ENCODE measurements at places on chromosomes 6 and 20.

- no peak for DNase-seq
Observed at GRCh38 chr20:62707921-62708521, 615 bp upstream of the NTSR1 start.

DNA sequence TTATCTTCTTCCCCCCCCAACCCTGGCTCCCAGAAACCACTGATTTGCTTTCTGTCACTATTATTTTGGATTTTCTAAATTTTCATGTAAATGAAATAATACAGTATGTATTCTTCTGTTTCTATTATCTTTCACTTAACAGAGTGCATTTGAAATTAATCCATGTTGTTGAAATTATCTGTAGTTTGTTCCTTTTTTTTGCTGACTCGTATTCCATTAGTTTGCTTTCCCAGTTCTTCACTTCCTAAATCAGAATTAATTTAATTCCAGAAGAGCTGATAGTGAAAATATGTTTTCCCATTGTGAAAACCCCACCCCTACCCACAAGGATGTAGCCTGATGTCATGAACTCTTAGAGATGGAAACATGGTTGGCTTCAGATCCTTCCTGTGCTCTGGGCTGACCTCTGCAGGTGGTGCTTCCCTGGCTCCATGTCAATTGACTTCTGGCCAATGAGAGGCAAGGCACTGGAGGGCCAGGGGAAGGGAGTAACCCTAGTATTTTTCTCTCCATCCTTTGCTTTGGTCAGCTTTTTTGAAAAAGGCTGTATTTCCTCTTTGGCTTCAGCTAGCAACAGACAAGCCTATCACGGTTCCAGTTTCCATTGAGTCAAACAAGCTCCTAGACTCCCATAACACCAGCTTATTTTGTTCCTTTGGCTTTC, 244.4 kb upstream of the HSF2 start:
- DNase-seq: no peak

GRCh38 chr6:39102071-39102820, 12.7 kb downstream of the SAYSD1 start:
- DNase-seq: no peak

GRCh38 chr6:81770381-81770780, 17.9 kb upstream of the TENT5A start:
- DNase-seq: no peak

DNA sequence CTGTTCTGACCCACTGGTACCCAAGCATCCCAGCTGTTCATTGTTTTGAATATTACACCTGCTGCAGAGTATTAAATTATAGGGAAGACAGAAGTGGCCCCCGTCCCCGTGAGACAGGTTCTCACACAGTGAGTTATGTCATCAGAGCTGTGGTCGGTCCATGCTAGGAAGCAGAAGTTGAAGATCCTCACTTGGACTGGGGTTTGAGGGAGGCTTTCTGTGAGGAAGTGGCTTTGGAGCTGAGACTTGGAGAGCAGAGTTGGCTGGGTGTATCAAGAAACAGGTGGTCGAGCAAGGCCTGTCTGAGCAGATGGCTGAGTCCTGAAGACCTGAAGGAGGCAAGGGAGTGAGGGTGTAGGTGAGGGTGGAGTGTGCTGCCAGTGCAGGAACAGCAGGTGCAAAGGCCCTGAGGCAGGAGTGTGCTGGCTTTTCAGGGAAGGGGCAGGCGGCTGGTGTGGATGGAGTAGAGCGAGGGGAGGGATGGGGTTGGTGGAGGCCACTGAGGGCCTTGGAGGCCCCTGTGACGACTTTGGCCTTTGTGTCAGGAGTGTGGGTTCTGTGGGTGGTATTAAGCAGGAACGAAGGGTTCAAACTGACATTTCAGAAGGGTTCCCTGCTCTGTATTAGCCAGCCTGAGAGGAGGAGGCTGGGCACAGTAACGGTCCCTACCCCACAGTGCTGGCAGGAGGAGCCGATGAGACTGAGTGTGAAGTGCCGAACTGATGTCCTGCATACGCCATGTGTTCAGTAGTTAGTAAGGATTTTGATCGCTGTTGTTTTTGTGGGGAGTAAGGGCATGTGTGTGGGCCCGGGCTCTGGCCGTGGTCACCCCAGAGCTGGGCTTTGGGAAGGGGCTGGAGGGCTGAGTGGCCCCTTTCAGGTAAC, 11.8 kb downstream of the SRC start:
- DNase-seq: no peak

- no peak for DNase-seq
Observed at GRCh38 chr6:45436544-45437438, 59.1 kb upstream of the SUPT3H start.

GRCh38 chr6:104799134-104799657, 60.5 kb downstream of the HACE1 start:
- DNase-seq: no peak

DNA sequence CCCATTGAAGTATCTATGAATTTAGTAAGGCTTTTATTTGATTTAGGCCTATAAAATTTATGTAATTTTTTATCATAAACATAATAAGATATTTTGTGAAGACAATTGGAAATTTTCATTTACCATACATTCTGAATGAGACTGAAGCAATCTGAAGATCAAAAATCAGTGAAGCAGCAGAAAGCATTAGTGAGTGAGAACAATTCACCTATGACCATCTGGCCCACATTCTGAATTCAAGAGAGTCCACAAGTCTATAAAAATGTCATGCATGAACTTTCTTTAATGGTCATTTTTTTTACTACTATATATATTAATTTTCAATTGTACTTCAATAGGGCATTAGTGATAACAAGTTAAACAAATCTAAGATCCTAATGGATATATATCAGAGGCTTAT, 1026.6 kb upstream of the MAP3K7 start:
- no peak for DNase-seq

- no peak for DNase-seq
Observed at GRCh38 chr6:5384276-5384675, 123.0 kb downstream of the FARS2 start.

DNA sequence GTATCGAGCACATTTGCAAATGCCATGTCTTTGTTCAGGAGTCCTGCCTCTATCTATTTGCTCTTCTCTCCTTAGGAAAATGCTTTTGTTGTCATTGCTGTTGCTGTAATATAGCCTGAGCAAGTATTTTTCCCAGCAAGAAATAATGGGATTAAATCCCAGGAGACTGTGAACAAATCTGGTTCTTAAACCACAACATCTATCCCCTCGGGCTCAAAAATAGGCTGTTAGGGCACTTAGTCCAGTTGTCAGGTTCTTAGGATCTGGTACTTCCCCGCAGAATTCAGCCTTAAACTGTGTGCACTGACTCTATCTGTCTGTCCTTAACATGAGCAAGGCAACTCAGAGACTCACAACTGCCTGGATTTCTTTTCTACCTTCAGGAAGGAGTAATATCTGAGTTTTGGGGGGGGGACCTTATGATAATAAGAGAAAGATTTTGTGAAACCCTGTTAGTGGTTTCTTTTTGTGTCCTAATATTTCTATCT, 437.5 kb downstream of the HTR1B start:
- no peak for DNase-seq

DNA sequence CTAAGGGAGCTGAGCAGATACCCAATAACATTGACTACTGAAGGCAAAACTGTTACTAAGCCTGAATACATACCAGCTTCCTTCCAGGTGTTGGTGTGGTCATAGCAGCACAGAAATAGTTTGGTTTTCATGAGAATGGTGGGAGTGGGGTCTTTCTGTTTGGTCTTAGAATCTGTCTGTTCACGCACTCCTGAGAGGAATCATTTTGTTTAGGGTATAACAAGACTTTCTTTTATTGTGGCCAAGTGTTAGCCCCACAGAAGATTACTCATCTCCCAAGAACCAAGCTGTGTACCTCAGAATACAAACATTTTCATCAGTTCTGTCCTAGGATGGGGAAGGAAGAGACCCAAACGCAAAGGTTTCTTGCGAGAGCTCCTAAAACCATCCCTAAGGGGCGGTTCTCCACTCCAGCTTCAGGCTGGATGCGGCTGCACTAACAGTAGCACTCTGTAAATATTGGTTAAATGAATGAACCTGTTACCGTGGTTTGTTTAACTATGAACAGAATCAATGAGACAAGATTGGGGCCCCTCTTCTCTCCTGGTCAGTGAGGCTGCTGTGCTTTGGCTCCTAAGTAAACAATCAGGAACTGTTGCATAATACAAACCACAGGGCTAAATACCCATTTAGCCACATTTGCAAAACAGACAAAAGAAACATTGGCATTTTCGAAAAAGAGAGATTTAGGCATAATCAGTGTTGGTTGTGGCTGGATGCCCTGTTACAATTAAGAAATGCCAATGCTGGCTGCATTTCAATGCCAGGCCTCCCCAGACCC, 44.9 kb downstream of the SNAP25 start:
- no peak for DNase-seq

DNA sequence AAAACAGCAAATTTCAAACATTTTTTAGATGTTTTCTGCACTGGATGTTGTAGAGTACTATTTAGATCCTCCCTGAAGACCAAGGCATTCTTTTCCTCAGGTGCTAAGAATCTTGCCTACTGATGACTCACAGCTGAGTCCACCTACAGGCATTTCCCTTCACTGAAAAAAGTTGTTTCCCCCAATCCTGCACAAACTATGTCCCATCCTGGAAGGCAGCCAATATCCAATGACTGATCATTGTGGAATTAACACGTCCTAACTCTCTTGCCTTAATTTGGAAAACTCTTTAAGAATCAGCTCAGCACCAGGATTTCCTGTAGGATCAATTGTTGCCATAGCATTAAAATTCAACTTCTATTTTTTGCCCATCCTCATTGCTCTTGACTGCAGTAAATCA, 268.4 kb upstream of the IRAK1BP1 start:
- no peak for DNase-seq

DNA sequence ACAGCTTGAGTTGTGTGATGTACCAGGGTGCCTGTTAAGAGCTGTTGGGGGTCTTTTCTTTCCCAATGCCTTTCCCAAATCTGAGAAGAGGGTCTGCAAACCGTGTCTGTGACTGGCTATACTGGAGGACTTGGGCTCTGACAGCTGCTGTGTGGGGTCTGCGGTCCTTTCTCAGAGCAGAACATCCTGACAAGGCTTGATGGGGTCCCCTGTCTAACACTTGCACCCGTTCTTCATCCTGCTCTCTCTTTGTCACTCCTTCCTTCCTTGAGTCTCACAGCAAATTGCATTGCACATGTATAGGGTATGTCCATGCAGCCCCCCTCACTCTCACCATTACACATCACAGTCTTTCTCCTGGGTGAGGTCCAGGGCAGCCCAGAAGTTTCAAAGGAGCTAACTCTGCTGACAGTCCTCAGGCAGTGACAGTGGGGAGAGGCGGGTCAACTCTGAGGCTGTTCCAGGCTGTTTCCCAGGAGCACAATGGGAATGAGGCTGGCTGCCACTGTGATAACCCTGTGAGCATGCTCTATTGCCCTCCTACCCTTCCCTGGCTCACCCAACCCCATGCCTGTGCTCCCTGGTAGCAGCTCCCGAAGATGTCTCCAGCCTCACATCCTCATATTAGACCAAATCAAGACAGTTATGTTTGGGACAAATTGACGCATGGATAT, 163.2 kb upstream of the GGTLC1 start:
- DNase-seq: no peak

- no peak for DNase-seq
Observed at GRCh38 chr6:147081076-147081609, 123.1 kb upstream of the STXBP5 start.

GRCh38 chr20:41889126-41889843, 271.1 kb upstream of the CHD6 start:
- DNase-seq: no peak

DNA sequence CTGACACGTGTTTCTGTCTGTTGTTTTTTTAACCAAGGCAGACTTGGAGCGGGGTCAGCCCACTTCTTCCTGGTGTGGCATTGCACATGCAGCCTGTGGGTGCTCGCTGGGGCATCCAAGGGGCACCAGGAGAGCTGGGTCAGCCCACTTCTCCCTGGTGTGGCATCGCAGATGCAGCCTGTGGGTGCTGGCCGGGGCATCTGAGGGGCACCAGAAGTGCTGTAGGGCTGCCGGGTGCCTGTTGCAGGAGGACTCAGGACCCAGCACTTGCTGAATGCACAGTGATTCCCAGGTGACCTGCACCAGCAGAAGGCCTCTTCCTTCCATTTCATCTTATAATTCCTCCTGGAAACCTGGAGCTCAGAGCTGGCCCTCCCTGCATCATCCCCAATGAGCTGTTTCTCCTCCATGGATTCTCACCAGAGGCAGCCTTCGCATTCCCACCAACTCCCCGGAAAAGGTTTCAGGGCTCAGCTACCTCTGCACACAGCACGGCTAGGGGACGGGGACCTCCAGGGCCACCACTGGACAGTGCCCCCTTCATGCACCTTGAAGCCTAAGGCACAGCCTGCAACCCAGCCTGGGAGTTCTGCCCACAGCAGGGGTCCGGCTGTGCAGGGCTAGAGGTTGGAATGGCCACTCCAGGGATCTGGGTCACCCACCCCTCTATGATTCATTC, 218.8 kb downstream of the TAF4 start:
- DNase-seq: no peak

- DNase-seq: no peak
Observed at GRCh38 chr6:10411971-10412460, 2.9 kb downstream of the TFAP2A start.

DNA sequence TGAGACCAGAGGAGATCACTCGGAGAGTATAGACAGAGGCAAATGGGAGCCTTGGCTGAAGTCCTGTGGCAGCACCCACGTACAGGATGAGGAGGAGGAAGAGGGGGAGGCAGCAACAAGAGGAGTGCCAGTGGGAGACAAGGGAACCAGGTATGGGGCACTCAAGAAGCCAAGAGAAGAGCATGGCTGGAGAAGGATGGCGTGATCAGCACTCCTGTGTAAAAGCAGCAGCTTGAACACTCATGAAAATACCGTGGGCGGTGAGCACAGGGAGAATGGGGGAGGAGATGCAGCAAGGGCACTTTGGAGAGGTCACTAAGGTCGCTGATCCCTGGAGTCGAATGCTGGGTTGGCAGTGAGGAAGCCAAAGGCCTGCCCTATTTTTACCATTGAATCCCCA, 51.2 kb upstream of the PRND start:
- DNase-seq: no peak

- DNase-seq: no peak
Observed at GRCh38 chr6:25169553-25169952, 109.6 kb upstream of the CARMIL1 start.

DNA sequence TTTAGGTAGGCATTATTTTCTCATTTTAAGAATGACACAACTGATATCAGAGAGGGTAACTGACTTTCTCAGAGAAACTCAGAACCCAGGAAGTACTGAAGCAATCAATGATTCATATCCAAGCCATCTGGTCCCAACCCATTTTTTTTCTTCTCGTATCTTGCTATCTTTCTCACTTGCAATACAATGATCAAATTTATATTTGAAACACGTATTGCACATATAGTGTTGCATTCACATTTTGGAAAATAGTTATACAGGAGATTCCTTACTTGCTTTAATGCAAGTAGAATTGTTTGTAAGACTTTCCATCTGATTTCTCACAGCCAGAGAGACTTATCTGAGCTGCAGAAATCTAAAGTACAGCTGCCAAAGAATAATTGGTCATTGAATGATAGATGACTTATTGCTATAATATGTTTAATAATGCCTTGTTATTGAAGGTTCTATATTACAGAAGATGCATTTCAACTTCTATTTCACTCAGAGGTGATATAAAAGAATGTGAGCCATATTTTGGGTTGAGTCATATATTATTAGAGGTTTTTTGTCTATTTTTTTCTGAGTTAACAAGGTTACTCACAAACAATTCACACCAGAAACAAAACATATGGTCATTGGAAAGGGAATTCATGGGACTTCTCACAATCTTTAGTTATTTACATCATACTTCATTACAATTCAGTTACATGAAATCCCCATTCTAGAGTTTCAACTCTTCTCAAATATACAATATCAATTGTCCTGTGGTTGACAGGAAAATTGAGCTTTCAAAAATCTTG, 337.5 kb upstream of the CITED2 start:
- DNase-seq: no peak

Measured in stimulated activated CD4-positive, alpha-beta T cell treated with anti-CD3 and anti-CD28 coated beads, Interleukin-12 subunit alpha, Interleukin-12 subunit beta, amount 100 ng/mL, for 48 hours (primary cell).